GM12892 (cell line): ENCODE measurements at places on chromosomes 5 and 9.

GRCh38 chr5:37840053-37841034 lies 503 bp upstream of the GDNF start:
- peak; percentile 15 for DNase-seq

DNA sequence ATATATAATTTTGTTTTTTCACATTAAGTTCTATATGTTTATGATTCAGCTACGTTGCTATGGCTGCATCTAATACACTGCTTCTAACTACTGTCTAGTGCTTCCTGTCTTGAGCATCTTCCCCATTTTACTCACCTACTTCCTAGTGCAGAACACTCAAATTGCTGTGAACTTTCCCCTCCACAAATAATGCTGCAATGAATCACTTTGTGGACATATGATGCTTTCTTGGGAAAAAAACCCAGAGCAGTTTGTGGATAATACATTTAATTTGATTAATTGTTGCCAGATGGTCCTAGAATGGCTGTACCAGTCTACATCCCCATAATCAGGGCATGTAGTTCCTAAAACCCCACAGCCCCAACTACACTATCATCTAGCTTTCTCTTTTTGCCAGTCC lies 18.5 kb downstream of the CD180 start:
- no peak for DNase-seq

GRCh38 chr5:126801992-126802294 lies 25.0 kb downstream of the LMNB1 start:
- no peak for DNase-seq

GRCh38 chr5:68086857-68087256 lies 128.7 kb upstream of the PIK3R1 start:
- DNase-seq: no peak

- no peak for DNase-seq
These were observed 908.2 kb upstream of the CDH10 start for GRCh38 chr5:25552871-25553481.

DNA sequence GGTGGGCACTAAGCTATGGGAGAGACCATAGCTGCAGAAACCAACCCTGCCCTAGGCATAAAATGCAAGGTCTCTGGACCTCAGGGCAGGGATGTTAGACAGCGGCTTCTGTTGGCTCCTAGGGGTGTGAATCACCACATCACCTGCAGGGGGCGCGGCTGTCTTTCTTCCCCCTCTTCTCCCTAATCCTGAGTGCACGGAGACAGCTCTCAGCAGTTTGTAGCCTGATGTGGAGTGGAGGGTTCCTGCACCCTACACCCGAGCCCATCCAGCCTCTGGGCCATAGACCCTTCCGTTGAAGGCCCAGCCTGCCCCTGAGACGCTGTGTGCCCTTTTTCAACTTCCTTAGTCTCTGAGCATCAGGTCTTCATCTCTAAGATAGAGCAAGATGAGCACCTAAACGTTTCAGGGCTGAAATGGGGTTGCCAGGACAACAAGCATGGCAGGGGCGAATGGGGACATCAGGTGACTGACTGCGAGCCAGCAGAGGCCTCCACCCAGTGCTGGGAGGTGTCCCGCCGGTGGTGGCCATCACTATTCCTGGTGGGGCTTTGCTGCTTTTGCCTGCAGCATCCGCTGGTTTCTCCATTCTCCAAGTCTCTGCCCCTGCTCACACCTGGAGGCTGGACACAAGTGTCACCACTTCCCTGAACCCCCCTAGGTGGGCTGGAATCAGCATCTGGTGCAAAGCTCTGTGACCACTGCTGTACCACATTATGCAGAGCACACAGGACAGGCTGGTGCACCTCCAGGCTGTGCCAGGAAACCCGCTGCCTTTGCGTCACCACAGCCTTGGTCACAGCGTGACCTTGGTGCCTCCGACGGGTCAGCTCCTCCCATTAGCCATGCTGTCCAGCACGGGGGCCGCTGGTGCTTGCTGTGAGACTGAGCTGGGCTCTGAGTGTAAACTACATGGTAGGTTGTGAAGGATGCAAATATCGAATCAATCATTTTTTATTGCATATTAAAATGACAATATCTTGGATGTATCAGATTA lies 2.5 kb upstream of the SEC16A start:
- DNase-seq: peak; percentile 74

- DNase-seq: no peak
These were observed 112.2 kb downstream of the RPS23 start for GRCh38 chr5:82165740-82166530.

GRCh38 chr5:175286981-175287380 lies 157.0 kb downstream of the DRD1 start:
- no peak for DNase-seq
